GOT3 (cell line): ENCODE measurements at places on chromosomes 11 and 22.

DNA sequence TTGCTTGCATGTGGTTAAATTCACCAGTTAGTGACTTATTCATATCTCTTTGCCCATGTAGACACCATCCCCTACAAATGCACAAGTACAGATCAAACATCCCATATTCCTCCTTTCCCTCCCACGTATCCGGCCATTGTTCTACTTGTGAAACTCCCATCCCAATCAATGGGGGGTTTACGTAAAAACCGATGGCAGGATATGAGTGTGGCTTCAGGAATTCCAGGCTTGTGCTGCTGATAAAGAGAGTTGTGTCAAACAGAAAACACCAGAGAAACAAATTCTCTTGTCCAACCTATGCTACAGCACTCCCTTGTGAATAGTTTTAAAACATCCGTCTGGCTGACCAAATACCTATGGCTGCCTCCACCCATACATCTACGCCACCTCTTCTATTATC lies 15.5 kb downstream of the FLI1 start:
- no peak for DNase-seq

DNA sequence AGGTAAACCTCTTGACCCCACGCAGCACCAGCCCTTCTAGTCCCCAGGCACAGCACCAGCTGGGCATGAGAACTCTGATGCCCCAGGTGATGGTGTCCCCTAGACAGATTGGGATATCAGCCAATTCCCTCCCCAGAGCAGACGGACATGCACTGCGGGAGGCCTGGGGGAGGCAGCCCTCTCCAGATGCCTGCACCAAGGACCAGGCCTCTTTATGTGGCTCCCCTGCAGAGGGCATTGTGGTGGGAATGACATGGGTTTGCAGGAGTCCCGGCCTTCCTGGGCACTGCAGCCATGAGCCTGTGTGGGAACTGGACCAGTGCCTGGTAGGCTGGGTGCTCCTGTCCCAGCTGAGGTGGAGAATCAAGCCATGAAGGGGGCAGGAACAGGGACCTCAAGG lies 25.9 kb downstream of the PPM1F start:
- DNase-seq, result no peak

- no peak for DNase-seq
Observed at GRCh38 chr11:93608364-93608763, 53.1 kb upstream of the CEP295 start.

GRCh38 chr11:73565804-73566203 lies 32.1 kb downstream of the FAM168A start:
- DNase-seq, result no peak

- no peak for DNase-seq
Observed at GRCh38 chr11:8313504-8314090, 49.9 kb upstream of the LMO1 start.

- DNase-seq, result no peak
Observed at GRCh38 chr11:47661245-47661644, 18.9 kb upstream of the MTCH2 start.

DNA sequence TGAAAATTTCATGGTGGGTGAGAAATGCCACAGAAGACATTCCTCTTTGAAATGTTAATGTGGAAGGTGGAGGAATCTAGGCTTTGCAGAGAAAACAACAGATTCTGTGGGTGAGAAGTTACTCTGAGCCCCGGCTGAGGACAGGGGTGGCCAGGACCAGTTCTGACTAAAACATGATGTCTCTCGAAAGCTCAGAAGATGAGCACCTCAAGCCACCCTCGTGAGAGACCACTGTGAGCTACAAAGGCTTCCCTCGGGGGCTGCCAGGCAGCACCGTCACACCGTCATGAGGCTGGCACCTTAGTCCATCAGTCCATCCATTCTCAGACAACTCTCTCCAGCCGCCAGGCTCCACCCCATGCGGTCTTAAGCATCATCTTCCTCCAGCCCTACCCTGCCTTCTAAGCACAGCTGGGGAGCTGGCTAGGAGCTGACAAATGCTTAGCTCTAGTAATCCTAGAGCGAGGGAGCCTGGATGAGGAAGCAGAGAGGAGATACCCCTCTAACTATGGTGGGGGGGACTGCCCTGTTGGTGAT lies 360.5 kb downstream of the SHANK2 start:
- DNase-seq, result no peak

GRCh38 chr11:2138431-2139122 lies 612 bp downstream of the IGF2 start:
- DNase-seq, result no peak

DNA sequence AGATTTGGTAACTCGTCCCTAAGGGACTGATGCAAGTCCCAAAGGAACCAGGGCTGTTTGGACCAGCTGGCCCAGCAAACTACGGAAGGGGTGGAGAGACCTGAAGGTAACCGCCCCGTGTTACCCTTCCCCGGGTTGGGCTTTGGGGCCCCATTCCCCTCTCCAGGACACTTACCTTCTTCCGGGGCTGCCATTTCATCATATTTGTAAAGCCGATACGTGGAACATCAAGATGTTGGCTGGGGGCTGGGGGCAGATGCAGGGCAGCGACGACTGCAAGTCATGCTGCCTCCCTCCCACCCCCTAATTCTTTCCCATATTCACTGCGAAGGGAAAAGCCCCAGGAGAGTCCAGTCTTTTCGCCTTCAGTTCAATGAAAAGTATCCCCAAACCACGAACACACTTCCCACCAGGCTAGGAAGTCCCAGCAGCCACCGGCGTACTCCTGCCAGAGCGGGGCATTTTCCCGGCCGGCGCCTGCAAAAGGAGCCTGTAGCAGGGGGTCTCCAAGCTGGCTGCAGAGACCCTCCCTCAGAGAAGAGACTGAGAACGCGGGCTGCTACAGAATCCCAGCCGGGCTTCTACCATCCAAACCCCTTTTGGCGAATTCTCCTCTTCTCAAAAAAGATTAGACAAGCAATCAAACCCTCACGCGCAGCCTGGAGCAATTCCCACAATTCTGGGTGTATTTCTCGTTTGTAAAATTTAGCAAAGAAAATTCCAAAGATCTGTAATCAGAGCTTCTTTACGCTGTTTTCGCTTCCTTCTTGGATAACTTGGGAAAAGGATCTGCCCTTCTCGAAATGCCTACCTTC lies 236.7 kb downstream of the TTC28 start:
- no peak for DNase-seq

DNA sequence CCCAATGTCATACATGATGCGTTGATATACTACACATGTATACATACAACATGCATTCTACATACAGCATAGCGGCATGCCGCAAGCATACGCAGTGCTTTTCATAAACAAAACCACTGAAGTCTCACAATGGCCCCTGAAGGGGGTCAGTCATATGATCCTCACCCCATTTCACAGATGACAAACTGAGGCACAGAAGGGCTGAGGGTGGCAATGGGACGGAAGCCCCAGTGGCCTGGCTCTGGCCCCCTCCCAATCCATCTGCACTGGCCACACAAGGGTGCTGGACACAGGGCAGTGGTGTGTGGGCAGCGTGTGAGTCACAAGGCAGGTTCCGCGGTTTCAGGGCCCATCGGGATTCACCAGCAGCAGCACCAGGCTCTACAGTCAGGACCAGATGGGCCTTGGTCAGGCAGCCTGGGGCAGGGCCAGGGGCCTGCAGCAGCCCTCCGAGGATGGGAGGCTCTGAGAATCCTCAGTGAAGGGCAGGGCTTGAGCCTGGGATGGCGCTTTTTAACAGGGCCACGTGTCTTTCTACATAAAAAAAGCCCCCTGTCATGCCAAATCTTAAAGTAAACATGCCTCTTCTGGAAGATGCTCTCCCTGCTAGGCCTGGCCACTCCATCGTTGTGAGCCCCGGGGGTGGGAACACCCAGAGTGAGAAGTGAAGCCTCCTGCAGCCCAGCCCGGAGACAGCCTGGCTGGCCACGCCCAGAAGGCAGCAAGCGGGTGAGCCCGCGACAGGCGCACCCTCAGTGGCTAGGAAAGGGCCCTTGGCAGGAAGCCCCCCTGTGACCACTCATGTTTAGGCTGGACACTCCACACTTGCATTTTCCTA lies 206.5 kb downstream of the CTTN start:
- DNase-seq, result no peak

- no peak for DNase-seq
Observed at GRCh38 chr22:24819911-24820461, 14.0 kb downstream of the SGSM1 start.

DNA sequence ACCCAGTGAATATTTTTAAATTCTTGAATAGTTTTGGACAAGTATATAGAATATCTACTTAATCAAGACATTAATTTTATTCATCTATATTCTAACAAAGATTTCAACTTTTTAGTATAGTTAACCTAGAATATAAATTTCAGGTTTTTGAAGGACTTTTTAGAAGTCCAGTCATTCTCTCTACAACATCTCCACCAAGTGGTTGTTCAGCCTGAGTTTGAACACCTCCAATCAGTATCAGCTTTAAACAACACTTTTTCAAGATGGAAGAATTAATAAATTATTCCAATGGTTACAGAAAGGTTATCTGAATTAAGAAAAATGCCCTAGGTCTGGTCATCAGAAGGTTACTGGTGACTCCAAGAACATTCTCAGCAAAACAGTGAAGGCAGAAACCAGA lies 31.8 kb downstream of the EIF3M start:
- DNase-seq, result no peak

GRCh38 chr11:12134236-12134585 lies 23.8 kb downstream of the MICAL2 start:
- DNase-seq, result no peak

GRCh38 chr11:569158-569885 lies 6.9 kb upstream of the PHRF1 start:
- DNase-seq, result no peak

GRCh38 chr11:93727985-93728791 lies 13.1 kb downstream of the TAF1D start:
- DNase-seq, result no peak

GRCh38 chr11:44857490-44858090 lies 93.1 kb downstream of the TP53I11 start:
- DNase-seq, result no peak

- no peak for DNase-seq
Observed at GRCh38 chr22:37425800-37426705, 1.2 kb downstream of the ELFN2 start.
